ENCODE measurements at places on chromosomes 2 and 18. TPM values are rescaled to one million over a fixed set of nuclear protein-coding genes. Genes with fewer than 3 reads are reported as not detected.

DNA sequence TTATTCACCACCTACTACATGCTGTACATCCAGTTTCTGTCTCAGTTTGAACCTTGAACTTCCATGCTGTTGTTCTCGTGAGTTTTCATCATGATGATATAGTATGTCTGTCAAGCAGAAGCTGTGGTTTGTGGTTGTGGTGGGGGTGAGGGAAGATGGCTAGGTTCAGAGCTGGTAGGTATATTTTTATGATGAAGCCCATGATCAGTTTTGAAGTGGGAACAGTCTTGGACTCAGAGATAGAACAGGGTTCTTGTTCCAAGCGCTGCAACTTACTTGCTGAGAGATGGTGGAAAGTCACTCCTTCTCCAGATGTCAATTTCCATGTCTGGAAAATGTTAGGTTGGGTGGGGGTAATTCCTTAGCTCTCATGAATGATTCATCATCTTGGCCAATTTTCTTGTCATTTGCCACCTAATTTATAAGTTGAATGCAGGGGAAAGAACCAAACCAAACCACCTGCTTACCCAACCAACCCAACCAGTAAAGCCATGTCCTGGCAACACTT lies 21.6 kb downstream of the PMAIP1 start:
- DNase-seq = no peak

The TMEM169 gene
- total RNA-seq = 8.0 TPM

The RNU2-63P gene
- not detected for total RNA-seq

The LBH gene
- total RNA-seq = 2.4 TPM

DNA sequence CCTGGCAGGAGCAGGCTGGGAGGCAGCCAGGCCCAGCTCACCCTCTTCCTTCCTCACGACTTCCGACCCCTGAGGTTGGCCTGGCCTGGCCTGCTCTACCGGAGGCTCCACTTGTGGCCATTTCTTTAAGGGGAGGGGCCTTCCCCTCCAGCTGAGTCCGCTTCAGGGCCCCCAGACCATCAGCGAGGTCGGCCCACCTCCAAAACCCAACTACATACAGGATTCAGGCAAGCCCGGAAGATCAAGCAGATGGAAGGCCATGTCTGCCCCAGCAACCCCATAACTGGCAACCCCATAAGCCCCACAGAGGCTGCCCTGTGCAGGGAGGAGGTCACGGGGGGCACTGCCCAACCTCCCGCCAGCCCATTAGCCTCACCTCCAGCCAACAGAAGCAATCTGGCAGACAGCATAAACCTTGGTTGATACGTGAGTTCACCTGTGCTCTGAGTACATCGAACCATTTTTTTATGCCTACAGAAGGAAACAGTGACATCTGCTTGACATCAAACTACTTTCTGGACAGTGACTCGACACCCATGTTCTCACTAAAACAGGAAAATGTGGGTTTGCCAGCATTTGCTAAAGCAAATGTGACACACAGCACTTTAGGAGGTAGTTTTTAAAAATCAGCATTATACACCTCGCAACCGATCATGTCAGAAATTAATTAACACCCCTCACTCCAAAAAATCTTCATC lies 98.9 kb downstream of the EIPR1 start:
- DNase-seq = no peak

The CHRNA1 gene
- not detected for total RNA-seq
